ENCODE measurements at places on chromosomes 1 and 21.
A peak's percentile ranks its signal among the peaks of the same experiment; 100 is the strongest.

GRCh38 chr1:113981962-113982931, 3.0 kb downstream of the OLFML3 start:
- DNase-seq, result peak; percentile 96

GRCh38 chr1:67814121-67814772, 19.0 kb downstream of the GNG12 start:
- DNase-seq, result no peak

DNA sequence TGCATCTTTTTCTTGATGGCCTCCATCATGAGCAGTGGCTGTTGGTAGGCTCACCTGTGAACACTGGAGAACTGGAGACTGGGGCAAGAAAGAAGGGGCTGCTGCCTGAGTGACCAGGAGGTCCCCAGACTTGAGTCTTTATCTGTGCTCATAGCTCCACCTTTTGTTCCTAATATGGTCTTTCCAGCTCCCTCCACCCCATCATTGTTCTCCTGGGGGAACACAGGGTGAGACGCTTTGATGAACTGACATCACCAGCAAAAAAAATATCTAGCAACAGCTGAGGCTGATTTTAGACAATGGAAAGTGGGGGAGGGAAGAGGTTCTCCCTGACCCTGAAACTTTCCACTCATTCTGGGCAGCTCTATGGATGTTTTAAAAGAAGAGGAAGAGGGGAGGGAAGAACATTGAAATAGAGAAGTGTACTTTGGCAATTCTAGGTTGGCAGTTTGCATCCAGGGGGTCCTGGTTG, at the start of gene TPM3:
TSS of gene TPM3 (minus strand) at position 111 of the 472 bp plus-strand sequence. CDS start at position 29, 82 bp downstream.
- no peak for DNase-seq

- peak; percentile 63 for DNase-seq
These were observed 151.6 kb downstream of the DISC1 start for GRCh38 chr1:231778009-231778719.

- no peak for DNase-seq
These were observed 26.5 kb downstream of the LRRN2 start for GRCh38 chr1:204659056-204659455.

DNA sequence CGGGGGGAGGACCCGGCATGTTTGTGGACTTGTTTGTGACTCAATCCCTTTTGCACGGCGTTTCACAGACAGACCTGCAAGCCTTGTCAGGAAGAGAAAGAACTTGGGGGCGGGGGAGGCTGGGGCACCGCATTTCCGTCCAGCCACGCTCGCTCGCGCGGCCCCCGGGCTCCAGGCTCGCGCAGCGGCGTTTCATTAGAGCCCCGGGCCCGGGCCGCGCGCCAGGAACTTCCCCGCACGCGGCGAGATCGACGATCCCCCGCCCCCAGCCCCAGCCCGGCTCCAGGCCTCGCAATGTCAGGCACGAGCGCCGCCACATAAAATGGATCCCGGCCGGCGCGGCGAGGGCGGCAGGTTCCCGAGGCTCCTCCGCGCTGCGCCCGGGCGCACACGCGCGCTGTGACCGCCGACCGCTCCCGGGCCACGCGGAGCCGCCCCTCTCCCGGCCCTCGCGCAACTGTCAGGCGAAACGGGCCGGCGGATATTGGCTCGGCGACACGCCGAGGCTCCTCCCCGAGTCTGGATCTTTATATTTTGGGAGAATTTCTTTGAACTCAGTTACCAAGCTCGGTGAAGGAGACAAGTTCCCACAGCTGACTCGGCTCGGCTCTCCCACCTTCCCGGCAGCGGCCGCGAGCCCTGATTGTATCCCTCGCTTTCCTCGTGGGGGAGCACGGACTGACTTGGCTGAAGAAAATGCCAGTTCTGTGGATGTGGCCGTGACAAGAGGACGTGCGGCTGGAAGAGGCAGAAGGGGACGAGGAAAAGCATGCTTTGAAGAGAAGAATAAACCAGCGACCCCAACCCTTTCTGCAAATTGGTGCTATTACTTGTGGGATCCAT, at the start of gene KIF26B:
TSS of gene KIF26B (plus strand) at position 557 of the 843 bp plus-strand sequence. CDS start 440 bp downstream, outside the sequence.
- peak; percentile 73 for DNase-seq

DNA sequence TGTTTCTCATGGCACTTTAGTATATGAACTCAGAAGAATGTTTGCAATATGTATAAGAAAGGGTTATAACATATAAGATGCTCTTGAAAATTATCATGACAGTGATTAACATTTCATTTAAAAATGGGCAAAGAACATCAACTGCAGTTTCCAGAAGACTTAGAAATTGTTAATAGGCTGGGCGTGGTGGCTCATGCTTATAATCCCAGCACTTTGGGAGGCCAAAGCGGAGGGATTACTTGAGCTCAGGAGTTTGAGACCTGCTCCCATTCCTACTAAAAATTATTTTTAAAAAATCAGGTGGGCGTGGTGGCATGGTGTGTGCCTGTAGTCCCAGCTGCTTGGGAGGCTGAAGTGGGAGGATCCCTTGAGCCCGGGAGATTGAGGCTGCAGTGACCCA, 23.1 kb downstream of the MTF2 start:
- DNase-seq, result no peak

DNA sequence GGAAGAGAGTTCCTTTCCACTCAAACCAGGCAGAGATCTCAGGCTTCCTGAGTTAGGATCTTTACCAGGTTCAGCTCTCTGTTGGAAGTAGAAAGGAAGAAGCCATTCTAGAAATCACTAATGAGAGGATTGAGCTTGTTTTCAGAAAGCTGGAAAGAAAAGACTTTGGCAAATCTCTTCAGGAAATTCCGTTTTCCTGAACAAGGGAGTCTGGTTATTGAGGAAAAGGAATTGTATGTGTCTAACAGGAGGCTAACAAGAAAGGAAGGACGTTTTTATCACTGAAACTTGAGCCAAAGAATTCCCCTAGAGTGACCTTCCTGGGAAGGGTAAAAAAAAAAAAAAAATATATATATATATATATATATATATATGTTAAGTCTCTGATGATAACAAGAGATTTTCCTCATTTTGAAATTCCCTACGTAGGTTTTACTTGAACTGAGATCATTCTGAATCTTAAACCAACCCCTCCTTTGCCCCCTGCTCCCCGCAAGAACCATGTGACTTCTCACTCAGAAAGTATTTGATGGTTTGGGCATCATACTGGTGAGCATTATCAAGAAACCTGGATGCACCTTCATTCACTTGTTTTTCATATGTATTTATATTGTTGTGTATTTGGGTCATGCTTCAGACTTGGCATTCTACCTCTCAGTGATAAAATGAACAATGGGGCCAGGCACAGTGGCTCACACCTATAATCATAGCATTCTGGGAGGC, 98.4 kb upstream of the BMP8A start:
- no peak for DNase-seq

DNA sequence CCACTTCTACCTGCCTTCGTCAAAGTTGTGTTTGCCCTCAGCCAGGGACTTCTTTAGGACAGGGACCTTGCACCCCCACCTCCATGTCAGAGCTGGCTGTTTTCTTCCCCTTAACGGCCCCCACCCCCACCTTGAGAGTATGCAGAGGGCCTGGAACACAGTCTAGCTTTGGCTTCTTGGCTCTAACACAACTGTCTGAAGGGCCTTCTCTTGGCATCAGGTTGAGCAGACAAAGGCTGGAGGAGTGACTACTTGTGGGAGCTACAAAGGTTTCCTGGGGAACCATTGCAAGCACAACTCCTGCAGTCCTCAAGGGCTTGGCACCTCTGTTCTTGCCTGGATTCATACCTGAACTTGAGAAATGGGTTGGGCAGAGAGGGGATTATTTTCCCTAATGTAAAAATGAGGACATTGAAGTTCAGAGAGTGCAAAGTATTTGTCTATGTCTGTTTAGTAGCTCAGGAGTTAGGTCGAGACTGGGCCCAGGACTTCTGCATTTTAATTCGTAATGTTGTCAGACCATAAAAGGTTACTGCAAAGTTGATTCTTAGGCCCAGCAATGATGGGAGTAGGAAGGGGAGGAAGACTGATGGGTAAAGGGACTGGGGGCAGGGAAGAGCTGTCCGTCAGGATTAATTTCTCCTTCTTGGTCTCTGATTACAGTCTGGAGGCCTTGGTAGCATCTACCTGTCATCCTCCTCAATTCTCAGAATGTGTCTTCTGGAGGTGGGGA, 2.6 kb downstream of the CYP4B1 start:
- no peak for DNase-seq

GRCh38 chr1:111468717-111469100, 5.1 kb upstream of the C1orf162 start:
- no peak for DNase-seq

- no peak for DNase-seq
These were observed 151.5 kb downstream of the ST6GALNAC5 start for GRCh38 chr1:77018761-77019160.

DNA sequence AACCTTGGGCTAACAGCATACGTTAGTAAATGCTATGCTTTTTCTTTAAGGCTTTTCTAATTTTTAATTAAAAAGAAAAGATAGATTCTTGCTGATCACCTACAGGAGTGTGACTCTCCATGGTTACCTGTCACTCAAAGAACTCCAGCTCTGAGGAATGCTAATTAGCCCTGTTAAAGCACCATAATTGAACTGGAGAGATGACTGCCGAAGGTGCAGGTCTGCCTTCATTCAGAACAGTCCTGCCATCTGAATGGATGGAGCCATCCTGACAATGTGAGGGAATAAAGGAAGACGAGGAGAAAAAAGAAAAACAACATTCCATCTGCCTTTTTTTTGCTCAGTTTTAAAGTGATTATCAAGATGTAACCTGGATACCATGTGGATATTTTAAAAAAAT, 94.6 kb downstream of the ATP6V1G3 start:
- DNase-seq, result no peak

- DNase-seq, result peak; percentile 77
These were observed 52.5 kb downstream of the CDC7 start for GRCh38 chr1:91553177-91553591.

GRCh38 chr1:41777695-41778094, 141.0 kb downstream of the HIVEP3 start:
- DNase-seq, result no peak

DNA sequence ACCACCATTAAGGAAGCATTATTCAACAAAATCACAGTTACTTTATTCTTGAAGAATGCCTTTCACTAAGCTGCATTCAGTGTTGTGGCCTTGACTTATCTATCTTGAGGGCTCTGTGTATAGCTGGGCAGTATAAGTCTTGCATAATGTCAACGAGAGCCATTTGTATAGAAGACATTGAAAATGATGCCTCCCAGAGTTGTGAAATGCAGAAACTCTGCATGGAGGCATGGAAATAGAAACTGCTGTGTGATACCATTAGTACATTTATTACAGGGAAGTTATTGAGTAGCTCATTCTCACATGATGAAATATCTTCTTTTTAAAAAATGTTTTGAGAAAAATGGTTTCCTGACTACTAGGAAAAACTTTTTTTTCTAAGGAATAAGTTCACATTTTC, 111.4 kb upstream of the SNX7 start:
- DNase-seq, result no peak

GRCh38 chr21:21806711-21807597, 808.7 kb downstream of the NCAM2 start:
- DNase-seq, result no peak

- no peak for DNase-seq
These were observed 96.6 kb downstream of the CDC7 start for GRCh38 chr1:91597215-91597614.

GRCh38 chr1:47738560-47739182, 258.5 kb downstream of the TRABD2B start:
- DNase-seq, result peak; percentile 57

DNA sequence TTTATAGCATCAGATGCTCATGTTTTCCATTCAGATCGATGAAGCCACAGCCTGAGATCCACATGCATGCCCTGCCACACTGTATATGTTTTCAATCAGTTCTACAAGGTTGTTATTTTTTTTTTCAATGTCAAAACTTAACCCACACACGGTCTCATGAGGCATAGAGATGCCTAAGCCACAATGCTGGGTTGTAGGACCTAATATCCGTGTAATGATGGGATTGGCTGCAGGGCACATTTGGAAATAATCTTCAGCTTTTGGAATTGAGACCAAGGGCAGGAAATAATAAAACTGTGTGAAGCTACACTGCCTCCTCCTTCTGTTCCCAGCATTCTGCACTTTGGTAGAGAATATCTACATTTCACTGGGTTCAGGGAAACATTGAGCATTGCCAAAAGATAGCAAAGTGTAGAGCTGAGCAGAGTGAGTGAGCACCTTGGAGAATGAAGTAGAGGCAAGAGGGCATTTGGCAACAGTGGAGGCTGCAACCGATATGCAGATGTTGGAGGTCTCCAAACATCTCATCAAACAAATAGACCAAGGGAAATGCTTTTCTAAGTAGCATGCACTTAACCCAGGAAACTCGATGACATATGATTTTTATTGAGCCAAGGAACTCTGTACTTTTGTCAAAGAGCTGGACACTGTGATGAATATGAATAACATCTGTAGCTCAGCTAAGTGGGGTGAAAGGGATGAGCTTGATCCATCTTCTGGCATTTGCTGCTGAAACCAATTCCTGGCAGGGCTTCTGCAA, 176.7 kb downstream of the LYPLAL1 start:
- no peak for DNase-seq

GRCh38 chr1:151549199-151549598, 9.1 kb downstream of the TUFT1 start:
- no peak for DNase-seq

- peak; percentile 58 for DNase-seq
These were observed 24.2 kb upstream of the PHTF1 start for GRCh38 chr1:113783254-113784103.

GRCh38 chr1:246907472-246907871, 24.3 kb downstream of the AHCTF1 start:
- peak; percentile 53 for DNase-seq

DNA sequence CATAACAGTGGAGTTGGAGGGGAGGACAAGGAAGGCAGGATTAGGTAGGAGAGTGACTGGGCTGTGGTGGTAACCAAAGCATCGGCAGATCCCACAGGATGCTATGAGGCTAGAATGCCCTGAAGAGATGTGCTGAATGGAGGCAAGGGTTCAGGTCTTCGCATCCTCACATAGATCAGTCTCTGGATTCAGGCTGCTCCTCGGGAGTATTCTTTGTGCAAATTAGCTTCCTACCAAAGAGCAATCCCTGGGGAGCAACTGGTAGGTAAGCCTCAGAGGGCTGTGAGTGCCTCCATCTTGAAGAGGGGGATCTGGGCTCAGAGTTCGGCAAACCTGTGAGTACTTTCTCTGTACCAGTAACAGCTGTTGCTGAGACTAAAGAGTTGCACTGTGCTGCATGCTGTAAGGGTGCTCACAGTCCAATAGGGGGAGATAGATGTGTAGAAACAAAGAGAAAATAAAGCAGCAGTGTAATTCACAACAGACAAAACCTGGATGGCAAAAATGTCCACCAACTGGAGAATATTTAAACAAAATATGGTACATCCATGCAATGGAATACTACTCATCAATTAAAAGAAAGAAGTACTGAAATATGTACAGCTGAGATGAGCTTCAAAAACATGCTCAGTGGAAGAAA, 322.4 kb upstream of the DEPDC1 start:
- peak; percentile 1 for DNase-seq

- peak; percentile 74 for DNase-seq
These were observed at the start of gene LDLRAP1 for GRCh38 chr1:25543425-25544242. Gene LDLRAP1 (plus strand): TSS chr1:25543606. CDS start chr1:25543699, 93 bp downstream.

GRCh38 chr21:26916799-26917198, 50.1 kb downstream of the ADAMTS5 start:
- DNase-seq, result no peak

GRCh38 chr21:37005548-37006485, 685 bp upstream of the RIPPLY3 start:
- DNase-seq, result no peak

GRCh38 chr1:47894410-47895278, 102.5 kb downstream of the TRABD2B start:
- peak; percentile 42 for DNase-seq

- no peak for DNase-seq
These were observed 148.2 kb upstream of the KLHDC7A start for GRCh38 chr1:18332576-18332975.

- no peak for DNase-seq
These were observed 40.1 kb downstream of the DNM3 start for GRCh38 chr1:171881442-171881841.
